Endothelial cell of umbilical vein (primary cell): ENCODE measurements at places on chromosomes 4 and X. TPM values are rescaled to one million over a fixed set of nuclear protein-coding genes. Genes with fewer than 3 reads are reported as not detected.

DNA sequence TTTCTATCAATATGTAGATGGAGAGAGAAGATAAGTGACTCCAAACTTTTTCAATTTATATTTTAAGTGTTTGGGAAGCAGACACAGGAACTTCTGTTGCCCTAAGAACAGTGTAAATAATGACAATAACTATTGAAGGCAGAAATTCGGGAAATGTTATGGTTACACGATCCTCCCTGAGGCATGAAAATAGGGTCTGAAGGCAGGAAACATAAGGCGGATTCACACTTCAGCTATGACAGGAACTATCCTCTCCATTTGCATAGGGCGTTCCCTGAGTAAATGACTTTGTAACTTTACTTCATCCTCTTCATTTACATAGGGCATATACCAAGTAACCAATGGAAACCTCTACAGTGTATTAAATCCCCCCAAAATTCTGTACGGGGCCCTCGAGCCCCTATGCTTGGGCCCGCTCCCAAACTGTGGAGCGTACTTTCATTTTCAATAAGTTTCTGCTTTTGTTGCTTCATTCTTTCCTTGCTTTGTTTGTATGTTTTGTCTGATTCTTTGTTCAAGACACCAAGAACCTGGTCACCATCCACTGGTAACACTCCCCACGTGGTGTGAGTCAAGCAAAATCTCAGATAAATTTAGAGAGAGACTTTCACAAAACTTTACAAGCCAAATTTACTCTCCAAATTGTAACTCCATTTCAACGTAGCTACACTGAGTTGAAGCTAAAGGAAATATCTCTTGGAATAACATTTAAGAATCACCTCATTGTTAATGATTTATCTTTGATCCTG is 2504.3 kb downstream of the ARAP2 start:
- H3K27ac ChIP-seq: no peak overlapping the region
- no peak overlapping the region for H3K4me3 ChIP-seq
- H3K36me3 ChIP-seq: no peaks in the 10 kb centered on the region
- DNase-seq: no peak
- no peaks in the 10 kb centered on the region for H3K27me3 ChIP-seq
- H3K4me1 ChIP-seq: no peaks in the 10 kb centered on the region

DNA sequence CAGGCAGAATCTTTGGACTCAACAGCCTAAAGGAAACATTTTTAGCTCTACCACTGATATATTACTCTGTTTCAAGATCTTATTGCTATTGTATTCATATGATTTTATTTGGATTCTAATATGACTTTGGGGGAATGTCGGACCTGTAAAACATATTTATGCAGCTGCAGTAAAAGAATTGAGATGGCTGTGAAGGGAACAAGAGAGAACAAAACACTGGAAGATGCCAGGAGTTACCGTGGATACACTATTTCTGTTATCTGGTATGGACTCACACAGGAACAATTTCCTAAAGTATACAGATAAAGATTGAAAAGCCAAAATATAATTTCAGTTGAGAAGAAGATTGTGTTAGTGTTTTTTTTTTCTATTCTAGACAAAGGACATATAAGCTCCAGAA is 113.0 kb upstream of the DCLK2 start:
- DNase-seq: peak; percentile 44
- no peaks in the 10 kb centered on the region for H3K36me3 ChIP-seq
- no peak overlapping the region for H3K4me3 ChIP-seq
- H3K27me3 ChIP-seq: peaks cover 7% of the 10 kb centered on the region

DNA sequence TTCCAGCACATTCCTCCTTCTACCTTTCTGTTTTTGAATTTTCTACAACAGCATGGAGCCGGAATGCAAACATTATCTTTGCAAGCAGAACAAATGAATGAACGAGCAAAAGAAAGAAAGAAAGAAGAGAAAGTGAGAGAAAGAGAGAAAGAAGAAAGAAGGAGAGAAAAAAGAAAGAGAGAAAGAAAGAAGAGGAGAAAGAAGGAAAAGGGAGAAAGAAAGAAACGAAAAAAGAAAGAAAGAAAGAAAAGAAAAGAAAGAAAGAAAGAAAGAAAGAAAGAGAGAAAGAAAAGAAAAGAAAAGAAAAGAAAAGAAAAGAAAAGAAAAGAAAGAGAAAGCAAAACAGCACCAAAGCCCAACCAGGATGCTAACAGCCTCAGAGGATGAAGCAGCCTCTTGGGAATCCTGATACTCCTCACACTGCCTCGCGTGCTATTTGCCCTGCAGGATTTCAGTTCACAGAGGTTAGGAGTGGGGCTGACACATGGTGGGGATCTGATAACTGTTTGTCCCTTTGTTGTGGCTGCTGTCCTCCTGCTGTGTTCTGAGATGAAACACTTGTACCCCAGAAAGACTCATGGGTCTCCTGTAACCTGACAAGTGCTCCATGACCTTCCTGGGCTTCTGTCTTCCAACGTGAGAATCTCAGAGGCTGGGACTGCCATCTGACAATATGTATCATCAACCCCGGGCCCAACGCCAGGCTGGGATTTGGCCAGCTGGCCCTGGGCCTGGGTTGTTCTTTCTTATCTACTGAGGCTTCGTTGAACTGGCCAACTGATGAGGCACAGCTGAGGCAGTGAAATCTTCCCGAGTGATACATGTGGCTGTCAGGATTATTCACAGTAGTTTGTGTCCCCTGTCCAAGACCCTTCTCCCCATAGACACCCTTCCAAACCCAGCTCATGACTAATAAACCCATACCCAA is 61.0 kb downstream of the SEPSECS start:
- DNase-seq: peak; percentile 9
- H3K4me3 ChIP-seq: no peak overlapping the region
- no peak overlapping the region for H3K27ac ChIP-seq
- H3K27me3 ChIP-seq: no peaks in the 10 kb centered on the region

DNA sequence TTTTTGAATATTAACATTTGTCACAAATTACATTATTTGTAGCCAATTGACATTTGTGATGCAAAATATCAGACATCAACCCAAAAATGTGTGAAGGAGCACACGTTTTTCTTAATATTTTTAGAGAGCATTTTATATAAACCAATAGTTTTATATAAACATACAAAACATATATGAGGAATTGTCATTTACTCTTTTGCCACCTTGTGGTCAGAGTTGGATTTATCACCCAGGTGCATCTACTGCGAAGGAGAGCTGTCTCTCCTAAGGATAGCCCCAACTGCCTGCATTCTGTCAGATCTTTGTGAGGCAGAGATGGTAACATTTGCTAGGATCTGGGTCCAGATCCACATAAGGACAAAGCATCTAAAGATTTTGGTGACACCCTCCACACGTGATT is 2.5 kb upstream of the USP27X start:
- no peak overlapping the region for H3K27ac ChIP-seq
- H3K36me3 ChIP-seq: no peaks in the 10 kb centered on the region
- peaks cover 5% of the 10 kb centered on the region for H3K4me1 ChIP-seq
- H3K27me3 ChIP-seq: no peaks in the 10 kb centered on the region
- DNase-seq: peak; percentile 39

GRCh38 chr4:104519588-104519987 is 24.9 kb upstream of the CXXC4 start:
- no peaks in the 10 kb centered on the region for H3K4me1 ChIP-seq
- H3K4me3 ChIP-seq: no peak overlapping the region
- H3K27me3 ChIP-seq: no peaks in the 10 kb centered on the region
- no peak for DNase-seq
- no peaks in the 10 kb centered on the region for H3K36me3 ChIP-seq

- H3K4me3 ChIP-seq: peak overlapping the region; percentile 74
- peaks cover 16% of the 10 kb centered on the region for H3K4me1 ChIP-seq
- peak overlapping the region; percentile 64 for H3K27ac ChIP-seq
Observed at GRCh38 chrX:49172280-49172780, 632 bp downstream of the PLP2 start.

DNA sequence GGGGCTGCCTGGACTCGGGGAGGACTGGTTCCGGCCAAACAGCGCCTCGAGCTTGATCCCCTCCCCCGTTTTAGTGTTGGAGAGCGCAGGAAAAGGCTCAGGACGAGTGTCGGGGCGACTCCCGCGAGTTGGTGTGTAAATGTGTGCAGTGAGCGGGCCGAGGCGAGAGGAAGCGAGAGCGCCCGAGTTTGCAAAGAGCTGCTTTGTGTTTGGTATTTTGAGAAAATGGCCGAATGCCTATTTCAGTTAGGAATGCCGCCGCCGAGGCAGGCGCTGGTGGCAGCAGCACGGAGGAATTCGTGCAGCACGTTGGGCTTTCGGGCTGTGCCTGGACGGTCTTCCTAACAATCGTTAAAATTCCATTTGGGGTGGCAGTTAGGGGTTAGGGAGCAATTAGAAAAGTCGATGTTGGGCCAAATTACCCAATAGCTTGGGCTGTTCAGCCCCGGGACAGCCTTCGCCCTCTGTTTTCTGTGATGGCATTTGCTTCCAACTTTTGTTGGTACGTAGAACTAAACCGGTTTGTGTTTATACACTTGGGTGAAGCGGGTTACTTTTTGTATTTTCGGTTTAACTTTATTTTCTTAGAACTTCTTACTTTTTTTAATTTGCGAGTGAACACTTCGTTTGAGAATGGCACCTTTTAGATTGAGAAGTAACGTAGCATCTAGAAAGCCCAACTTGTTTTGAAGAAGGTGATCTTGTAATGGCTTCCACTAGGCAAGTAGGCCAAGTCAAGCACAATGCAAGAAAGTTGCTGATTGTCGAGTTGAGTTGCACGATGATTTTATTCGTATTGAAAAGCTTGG is 1.6 kb downstream of the REST start:
- H3K36me3 ChIP-seq: peaks cover 3% of the 10 kb centered on the region
- H3K27ac ChIP-seq: peak overlapping the region; percentile 84
- H3K27me3 ChIP-seq: peaks cover 4% of the 10 kb centered on the region
- H3K4me3 ChIP-seq: peak overlapping the region; percentile 98
- DNase-seq: peak; percentile 64

DNA sequence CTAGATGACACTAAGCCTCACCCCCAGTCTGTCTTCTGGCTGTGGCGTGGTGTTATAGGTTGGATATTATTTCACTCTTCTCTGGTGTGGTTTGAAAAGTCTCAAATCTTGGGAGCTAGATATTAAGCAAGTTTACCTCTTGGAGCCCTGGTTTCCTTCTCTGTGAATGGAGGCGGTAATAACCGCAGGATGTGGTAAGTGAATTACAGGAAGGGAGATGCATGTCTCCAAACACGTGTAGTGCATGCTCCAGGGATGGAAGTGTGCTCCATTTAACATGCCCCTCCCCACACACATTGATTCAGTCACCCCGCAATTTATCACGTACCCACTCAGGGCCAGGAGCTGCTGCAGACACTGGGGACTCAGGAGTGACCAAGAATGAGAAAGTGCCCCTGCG is 4.9 kb downstream of the ZNF275 start:
- H3K36me3 ChIP-seq: no peaks in the 10 kb centered on the region
- H3K4me1 ChIP-seq: no peaks in the 10 kb centered on the region
- no peak overlapping the region for H3K27ac ChIP-seq
- no peak for DNase-seq
- no peaks in the 10 kb centered on the region for H3K27me3 ChIP-seq

DNA sequence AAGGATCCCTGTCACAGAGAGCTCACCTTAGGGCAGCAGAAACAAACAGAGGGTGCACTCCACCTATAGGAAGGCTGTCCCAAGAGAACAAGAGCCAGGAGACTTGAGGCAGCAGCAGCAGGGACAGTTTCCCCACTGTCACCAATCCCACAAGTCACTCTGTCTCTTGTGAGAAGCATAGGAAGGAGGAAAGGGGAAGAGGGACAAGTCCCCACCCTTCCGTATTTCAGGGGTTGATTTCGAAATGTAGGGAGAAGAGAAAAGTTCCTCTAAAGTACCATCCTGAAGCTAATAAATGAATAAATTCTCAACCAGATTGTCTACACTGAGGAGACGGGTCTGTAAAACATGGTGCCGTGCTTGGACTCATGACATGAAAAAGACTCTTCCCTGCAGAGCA is 9.5 kb upstream of the TLR8 start:
- peaks cover 2% of the 10 kb centered on the region for H3K4me1 ChIP-seq
- H3K4me3 ChIP-seq: no peak overlapping the region
- H3K27me3 ChIP-seq: no peaks in the 10 kb centered on the region
- H3K27ac ChIP-seq: no peak overlapping the region

- no peaks in the 10 kb centered on the region for H3K36me3 ChIP-seq
- peak; percentile 57 for DNase-seq
- H3K27me3 ChIP-seq: no peaks in the 10 kb centered on the region
Observed at GRCh38 chrX:12360383-12360782, 222.1 kb downstream of the FRMPD4 start.

DNA sequence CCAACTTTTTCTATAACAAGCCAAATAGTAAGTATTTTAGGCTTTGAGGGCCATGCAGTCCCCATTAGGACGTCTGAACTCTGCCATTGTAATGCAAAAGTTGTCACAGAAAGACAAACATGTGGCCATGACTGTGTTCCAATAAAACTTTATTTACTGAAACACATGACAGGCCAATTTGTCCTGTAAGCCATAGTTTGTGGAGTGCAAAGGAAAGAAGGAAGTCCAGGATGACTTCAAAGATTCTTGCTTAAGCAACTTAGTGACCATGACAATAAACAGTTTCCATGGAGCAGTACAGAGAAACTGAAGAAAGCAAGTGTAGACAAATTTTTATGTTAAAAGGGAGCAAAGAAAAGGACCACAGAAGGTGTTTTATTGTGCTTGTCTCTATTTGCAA is 35.0 kb upstream of the MYOZ2 start:
- no peak overlapping the region for H3K27ac ChIP-seq
- DNase-seq: no peak
- H3K36me3 ChIP-seq: no peaks in the 10 kb centered on the region
- peaks cover 28% of the 10 kb centered on the region for H3K4me1 ChIP-seq
- H3K4me3 ChIP-seq: no peak overlapping the region

- H3K4me1 ChIP-seq: peaks cover 45% of the 10 kb centered on the region
- peak; percentile 91 for DNase-seq
- H3K27ac ChIP-seq: peak overlapping the region; percentile 85
- no peaks in the 10 kb centered on the region for H3K36me3 ChIP-seq
Observed at GRCh38 chr4:84799318-84799717, 167.2 kb downstream of the WDFY3 start.

DNA sequence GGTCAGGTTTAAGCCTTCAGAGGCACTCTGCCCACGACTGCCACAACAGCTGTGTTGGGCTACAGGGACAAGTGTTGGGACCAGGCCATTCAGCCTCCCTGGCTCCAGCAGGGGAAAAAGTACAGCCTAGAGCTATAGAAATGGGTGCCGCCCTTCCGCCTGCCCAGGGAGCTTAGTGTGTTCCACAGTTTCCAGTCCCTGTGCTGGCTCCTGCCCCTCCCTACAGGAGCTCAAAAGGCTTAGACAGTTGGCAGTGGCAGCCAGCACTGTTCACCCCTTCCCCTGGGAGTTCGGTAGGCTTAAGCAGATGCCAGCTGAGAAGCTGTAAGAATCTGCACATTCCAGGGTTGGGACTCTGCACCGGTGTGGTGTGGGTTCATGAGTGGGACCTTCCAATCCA is 408.2 kb upstream of the INTU start:
- H3K36me3 ChIP-seq: no peaks in the 10 kb centered on the region
- no peak overlapping the region for H3K4me3 ChIP-seq
- no peak overlapping the region for H3K27ac ChIP-seq
- H3K4me1 ChIP-seq: no peaks in the 10 kb centered on the region
- H3K27me3 ChIP-seq: no peaks in the 10 kb centered on the region

PCSK1N gene
- 0.44 TPM in 1 of 2 replicates, not detected in the other for total RNA-seq

FBXO8 gene
- 11.9 and 14.5 TPM in 2 replicates for total RNA-seq

SPANXD gene
- not detected in 2 replicates for total RNA-seq
